ENCODE measurements at places on chromosomes 3 and 15. TPM values are rescaled to one million over a fixed set of nuclear protein-coding genes. Genes with fewer than 3 reads are reported as not detected.
A peak's percentile ranks its signal among the peaks of the same experiment; 100 is the strongest.

- no peak for DNase-seq
Observed at GRCh38 chr3:88032245-88032644, 26.6 kb downstream of the CGGBP1 start.

DNA sequence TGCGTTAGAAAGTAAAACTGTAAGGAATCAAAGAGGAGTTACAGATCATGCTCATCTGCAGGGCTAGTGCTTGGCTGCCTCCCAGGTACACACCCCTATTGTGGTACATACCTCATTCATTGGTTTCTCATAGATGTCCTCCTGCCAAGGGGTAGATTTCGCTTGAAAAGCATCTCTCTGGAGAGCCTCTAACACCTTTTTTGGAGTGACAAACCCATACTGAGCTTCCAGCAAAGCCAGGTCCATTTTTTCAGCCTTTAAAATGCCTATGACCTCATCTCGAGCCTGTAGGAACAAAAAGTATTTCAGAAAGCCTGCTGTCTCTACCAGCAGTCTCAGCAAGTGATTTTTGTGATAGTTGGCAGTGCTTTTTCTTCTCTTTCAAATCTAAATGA is 112.1 kb downstream of the CMSS1 start:
- peak; percentile 75 for DNase-seq

DNA sequence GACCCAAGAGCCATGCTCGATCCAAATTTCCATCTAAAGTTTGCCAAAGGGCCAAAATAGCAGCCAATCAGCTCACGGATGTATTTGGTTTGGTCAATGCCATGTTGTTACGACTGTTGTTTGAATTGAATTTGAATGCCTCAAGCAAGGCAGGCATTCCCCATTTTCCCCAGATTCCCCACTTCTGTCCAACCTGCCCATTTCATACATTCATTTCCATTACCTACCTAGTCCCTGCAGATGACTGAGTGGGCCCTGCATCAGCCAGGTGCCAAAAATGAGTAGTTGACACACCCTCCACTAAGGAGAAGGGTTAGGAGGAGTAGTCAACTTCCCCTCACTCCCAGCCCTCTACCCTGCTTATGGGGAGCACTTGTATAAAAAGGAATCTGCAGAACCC is 51.7 kb downstream of the ANXA2 start:
- no peak for DNase-seq

GRCh38 chr15:101192081-101192480 is 59.8 kb downstream of the CHSY1 start:
- no peak for DNase-seq

DNA sequence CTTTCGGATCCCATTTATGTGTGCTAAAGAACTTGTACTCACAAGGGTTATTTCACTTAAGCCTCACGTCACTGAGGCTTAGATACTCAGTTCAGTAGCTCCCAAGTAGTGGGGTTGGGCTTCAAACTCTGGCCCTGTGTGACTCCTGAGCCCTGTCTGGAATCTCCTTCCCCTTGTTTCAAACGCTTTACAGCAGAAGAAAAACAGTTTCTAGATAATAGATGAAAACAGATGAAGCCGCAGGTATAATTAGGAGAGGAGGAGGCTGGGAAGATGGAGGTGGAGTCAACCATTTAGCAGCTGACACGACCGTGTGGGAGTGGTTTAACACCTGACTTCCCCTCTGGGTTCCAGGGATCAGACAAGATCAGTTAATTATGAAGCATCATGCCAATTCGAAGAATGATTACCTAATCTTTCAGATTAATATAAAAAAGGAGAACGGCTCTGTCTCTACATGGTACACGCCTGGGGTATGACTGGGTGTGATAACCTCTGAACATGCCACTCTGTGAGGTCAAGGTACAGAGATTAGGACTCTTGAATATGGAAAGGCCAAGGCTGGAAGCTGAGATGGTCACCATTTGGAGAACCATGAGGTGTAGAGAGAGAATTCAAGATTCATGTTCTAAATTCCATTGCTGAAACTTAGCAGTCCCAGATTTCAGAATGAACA is 31.1 kb downstream of the TPM1 start:
- no peak for DNase-seq

DNA sequence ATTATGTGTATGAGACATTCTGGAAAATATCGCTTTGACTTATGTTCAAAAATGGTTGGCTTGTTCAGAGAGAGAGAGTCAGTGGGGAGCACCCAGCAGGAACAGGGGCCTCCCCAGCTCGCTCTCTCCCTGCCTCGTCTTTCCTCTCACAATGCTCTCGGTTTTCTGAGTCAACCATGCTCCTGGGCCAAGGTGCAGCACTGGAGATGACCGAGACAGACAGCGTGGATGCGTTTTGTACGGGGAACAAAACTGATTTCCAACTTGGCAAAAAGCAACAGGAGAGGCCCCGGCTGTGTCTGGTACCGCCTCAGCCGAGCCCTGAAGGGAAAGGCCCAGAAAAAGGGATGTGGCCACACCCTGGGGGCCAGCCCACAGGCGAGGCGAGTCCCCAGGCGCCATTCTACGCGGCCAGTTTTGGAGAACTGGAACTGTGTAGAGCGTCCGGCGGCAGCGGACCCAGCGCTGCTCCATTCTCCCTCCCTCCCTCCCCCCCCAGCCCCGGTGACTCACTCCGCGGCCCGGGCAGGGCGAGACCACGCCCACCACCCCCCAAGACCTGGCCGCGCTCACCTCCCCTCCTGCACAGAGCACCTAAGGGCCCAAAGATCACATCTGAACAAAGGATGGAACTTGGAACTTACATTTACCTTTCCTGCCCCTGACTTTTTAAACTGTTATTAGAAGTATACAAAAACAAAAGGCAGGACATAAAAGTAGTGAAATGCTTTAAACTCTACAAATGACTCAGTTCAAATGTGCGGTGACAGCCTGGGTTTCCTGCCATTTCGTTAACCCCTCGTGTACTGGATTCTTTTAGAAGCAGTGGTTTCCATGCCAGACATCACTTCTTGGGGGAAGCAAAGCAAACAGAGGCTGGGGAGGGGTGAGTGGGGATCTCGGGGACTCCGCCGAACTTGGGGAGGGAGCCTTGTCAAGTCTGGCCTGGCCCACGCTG is 12.7 kb downstream of the ATP10A start:
- peak; percentile 80 for DNase-seq

The LEKR1 gene
- total RNA-seq = 0.81 TPM

The CCDC39 gene
- total RNA-seq = 0.27 TPM

The XCR1 gene
- total RNA-seq = not detected

Data from fibroblast of the aortic adventitia (primary cell).